ENCODE measurements at places on chromosomes 12 and 14. TPM values are rescaled to one million over a fixed set of nuclear protein-coding genes. Genes with fewer than 3 reads are reported as not detected.

DNA sequence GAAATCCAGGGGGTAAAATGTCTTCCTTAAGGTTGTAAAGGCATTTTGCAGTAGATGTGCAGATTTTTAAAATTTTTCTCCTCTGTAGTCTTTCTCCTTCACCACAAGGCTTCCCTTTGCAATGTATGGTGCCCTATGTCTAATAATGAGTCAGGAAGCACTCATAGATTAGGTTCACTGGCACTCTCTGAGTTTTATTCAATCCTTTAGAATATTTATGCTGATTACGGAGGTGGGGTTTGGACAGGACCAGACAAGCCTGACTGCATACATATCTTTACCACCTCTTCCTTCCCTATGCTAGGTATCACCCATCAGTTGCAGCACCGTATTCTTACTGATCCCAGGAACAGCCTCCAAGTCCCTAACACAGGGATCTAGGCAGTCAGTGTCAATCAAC is 99.5 kb downstream of the NEDD1 start:
- DNase-seq = no peak

GRCh38 chr14:72616811-72617210 is 277.1 kb downstream of the DPF3 start:
- DNase-seq = no peak

- no peak for DNase-seq
Measured at GRCh38 chr12:25328072-25328712, 77.5 kb upstream of the KRAS start.

- no peak for DNase-seq
Measured at GRCh38 chr12:111271674-111272418, 97.0 kb downstream of the PHETA1 start.

GRCh38 chr12:99746538-99746937 is 99.0 kb downstream of the GARIN6 start:
- DNase-seq = no peak

The ENDOU gene
- 0.26 TPM for polyA plus RNA-seq

The RD3L gene
- not detected for polyA plus RNA-seq

Measured in right renal cortex interstitium (tissue), 3 donors.